ENCODE measurements at places on chromosomes 3 and 15.
A peak's percentile ranks its signal among the peaks of the same experiment; 100 is the strongest.

DNA sequence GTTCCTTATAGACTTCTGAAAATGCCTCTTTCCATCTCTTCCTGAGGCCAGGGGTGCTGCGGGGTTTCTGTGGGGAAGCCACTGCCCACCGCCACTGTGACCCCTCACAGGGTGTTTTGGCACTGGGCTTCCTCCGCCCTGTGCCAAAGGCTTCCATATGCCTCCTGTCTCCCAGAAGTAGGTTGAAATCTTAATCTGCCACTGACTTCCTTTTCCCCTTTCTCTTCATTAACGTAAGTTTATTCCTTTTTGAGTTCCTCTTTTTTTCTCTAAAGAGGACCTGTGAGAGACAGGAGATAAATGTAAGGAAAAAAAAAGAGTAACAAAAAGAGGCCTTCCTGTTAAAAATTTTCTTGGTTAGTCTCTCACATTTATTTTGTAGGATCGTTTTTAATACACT lies 220.5 kb downstream of the CTNNB1 start:
- no peak for DNase-seq

DNA sequence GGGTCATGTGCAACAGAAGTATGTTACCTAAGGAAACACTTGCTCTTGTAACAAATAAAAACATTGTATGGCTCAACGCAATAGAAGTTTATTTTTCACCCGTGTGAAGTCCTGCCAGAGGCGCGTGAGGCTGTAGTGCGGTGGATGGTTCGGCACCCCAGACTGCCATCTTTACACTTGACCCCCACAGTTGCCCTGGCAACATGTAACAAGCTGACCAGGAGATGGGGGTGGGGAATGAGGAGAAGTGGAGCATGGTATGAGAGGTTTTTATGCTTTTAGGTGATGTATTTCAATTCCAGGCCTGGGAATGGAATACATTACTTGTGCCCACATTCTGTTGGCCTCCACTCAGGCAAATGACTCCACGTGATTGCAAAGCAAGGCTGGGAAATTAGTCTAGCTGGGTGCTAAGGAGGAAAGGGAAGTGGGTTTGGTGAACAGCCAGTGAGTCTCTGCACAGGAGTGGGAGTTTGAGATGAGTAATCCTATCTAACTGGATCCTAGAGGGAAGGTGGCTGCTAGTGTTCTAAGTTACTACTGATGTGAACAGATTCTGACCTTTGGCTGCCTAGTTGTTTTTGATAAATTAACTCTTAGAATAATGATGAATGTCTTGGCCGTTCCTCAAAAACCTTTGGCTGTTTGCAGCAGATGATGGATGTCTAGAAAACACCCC lies 33.8 kb upstream of the GREM1 start:
- peak; percentile 33 for DNase-seq

GRCh38 chr3:105907777-105908176 lies 39.0 kb upstream of the CBLB start:
- no peak for DNase-seq

DNA sequence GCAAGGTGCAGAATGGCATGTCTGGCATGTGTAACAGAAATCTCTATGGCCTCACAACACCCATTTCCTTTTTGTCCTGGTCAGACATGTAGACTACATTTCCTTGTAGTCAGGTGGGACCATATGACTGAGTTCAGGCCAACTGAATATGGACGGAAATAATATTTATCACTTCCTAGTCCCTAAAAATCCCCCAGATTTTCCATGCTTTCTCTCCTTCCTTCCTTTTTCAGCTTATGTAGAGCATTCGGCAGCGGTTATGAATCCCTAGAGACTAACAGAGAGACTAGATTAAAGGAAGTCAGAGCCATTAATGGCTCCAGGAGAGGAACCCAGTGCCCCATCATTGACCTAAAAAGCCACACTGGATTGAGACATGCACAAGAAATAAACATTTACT lies 35.8 kb downstream of the SLC9A9 start:
- DNase-seq = no peak

GRCh38 chr15:76953913-76954312 lies 22.4 kb downstream of the RCN2 start:
- no peak for DNase-seq

DNA sequence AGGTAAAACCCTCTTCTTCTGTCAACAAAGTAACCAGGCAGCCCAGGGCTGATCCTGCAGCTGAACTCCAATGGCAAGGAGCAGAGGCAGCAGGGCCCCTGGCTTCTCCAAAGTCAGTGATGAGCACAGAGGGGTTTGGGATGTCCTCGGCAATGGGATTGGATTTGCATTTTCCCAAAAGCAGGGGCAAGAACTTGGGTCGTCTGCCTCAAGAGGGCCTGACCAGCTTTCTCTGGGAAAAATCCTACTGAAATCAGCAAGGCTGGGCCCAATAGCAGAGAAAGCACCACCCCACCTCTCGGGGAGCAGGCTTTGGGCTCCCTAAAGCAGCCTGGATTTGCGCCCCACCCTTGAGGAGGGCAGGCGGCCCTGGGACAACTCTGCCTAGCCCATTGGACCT lies 210.0 kb upstream of the IGF1R start:
- DNase-seq = no peak

GRCh38 chr15:101540480-101541239 lies 51.2 kb upstream of the PCSK6 start:
- no peak for DNase-seq

DNA sequence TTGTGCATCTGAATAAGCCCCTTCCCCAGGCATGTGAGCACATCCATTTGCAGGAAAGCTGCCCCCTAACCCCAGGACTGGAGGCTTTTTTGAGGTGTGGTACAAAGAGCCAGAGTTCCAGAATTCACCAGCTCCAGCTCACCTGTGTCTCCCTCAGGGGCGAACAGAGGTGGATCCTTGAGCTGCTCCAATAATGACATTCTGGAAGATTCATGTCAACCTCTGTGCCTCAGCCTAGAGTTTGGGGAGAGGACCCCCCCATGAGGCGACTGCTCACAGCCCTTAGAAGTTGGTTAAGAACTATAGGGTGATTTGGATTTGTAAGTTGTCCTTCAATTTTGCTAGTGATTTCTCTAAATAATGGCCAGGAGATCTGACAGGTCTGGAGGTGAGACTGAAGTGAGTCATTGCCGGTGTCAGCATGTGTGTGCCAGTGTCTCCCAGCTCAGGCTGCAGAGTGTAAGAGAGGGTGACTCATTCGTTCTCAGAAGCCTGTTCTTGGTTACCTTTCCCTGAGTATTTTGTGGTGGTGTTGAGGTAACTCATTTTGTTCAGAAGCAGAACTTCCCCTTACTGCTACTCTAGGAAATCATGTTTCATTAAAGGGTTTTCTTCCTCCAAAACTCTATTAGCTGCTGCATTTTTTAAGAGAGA lies 136.9 kb upstream of the TOPAZ1 start:
- DNase-seq = no peak

DNA sequence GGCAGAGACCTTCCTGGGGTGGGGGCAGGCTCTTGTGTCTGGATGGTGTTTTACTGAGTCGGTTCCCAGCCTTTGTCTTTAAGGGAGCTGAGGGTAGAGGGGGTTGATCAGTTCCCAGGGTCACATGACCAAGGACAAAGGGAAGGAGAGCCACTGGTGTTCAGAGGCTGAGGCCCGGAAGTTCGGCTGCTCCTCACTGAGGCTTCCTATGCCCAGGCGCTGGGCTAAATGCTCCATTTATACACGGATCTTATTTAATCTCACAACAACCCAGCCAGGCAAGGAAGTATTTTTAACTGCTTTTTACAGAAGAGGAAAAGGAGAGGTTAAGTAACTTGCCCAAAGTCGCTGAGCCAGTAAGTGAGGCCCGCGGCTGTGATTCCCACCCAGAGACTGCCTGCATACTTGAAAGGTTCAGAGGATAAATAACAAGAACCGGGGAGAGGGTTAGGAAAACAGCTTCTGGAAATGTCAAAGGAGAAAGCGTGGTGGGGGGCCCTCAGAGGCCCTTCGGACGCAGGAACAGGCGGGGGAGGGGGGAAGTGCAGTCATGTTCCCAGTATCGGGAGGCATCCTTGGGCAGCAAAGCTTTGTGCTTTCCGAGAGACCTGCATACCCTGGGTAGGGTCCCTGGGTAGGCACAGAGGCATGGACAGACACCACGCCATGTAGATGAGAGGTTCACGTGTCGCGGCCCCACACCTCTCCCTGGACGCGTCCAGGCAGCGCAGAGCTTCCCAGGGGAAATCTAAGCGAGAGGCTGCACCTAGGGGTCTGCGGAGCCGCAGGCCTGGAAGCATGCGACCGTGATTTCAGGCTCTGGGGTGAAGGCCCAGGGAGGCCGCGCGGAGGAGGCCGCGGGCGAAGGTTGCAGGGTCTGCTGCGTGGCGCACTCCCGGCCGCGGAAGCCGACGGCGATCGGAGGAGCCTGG lies 21.3 kb downstream of the EPHB3 start:
- DNase-seq = peak; percentile 47

GRCh38 chr3:108713816-108714215 lies 43.4 kb downstream of the RETNLB start:
- no peak for DNase-seq

DNA sequence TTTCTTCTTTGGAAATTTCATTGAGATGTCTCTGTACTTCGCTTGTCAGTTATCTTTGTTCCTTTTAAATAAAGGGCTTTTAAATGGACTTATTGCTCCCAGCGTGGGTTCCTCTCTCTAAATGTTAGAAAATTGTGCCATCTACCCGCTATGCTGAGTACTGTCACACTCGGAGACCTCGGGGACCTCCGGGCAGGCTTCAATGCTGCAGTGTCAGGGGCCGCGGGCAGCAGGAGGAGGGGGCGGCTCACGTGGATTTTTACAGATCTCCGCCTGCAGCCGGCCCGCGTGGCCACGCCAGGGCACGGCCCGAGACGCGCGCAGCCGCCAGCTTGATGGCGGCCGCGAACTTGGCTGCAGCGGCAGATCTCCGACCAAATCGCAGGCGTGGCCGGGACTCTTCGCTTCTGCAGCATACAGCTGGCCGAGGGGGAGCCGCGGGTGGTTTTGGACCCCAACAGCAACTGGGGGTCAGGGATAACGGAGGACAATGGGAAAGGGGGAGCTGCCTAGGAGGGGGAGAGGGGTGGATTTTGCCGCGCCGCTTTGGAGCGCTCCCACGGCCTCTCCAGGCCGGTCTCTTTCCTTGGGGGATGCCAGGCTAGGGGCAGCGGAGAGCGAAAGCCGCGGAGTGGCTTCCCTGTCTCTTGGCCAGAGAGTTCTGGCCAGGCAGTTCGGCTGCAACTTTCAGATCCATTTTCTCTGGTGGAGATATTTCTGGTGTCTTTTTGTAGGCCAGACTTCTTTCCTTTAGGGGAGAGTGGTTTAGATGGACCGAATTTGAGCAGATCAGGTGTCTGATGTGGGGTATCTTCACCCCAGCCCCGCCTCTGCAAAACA lies 15.3 kb downstream of the NR2F2 start:
- peak; percentile 9 for DNase-seq

- no peak for DNase-seq
Measured at GRCh38 chr15:70752193-70752635, 11.1 kb downstream of the UACA start.

GRCh38 chr3:100209948-100210771 lies 50.6 kb upstream of the TBC1D23 start:
- no peak for DNase-seq

GRCh38 chr3:195907934-195908693 lies at the start of gene TNK2:
Gene TNK2 (minus strand): TSS chr3:195908551. CDS start chr3:195888588, 19,963 bp downstream.
- DNase-seq = no peak

GRCh38 chr3:147483578-147483977 lies 74.4 kb downstream of the ZIC1 start:
- no peak for DNase-seq

- DNase-seq = no peak
Measured at GRCh38 chr3:134333522-134334181, 40.6 kb downstream of the AMOTL2 start.

GRCh38 chr3:149638228-149639092 lies 19.4 kb downstream of the WWTR1 start:
- DNase-seq = no peak

DNA sequence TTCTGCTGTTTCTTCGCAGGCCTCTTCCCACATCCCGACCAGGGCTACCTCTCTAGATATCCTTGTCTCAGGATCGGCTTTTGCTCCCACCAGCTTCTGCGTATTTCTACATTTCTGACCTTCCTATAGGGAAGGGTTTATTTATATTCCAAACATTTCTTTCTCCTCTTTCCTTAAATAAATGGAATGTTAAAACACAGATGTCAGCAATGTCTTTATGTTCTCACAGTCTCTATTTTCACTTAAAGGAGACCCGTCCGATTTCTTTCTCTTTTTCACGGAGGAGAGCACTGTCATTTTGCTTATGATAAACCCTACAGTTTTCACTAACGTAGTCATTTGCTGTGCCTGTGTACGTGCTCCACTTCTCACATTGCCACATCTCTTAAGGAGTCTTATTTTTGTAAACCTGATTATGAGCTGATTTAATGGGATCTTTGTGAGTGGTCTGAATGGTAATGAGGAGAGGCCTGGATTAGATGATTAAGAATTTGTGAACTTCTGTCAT lies 630 bp downstream of the KIF15 start:
- no peak for DNase-seq

DNA sequence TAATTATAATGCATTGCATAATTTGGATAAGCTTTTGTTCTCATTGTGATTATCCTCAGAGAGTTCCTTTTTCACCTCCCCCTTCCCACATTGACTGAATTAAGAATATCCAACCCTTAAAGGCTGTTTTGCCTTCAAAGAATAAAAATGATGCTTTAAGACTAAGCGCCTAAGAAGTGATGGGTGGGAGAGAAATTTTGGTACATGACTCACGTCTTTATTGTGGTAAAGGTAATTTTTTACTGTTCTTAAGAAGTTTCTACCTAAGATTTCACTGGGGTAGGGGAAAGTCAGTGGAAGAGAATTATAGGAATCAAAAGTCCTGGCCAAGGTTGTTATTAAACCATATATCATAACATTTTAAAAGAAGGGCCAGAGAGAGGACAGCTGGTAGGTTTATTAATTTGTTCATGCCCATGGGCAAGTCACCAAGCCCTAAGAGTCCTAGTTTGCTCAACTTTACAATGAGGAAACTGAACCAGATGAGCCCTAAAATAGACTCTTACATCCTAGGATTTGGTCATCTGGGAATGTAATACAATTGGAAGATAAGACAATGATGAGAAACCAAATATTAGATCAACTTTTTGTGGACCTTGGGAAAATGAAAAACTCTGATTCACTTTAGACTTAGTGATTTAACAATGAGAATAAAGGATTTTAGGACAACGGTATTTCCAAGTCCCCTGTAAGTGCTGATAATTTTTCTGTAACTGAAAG lies 101.1 kb upstream of the RASGRP1 start:
- no peak for DNase-seq

GRCh38 chr3:131361464-131362421 lies 19.8 kb upstream of the NUDT16 start:
- DNase-seq = peak; percentile 11

GRCh38 chr15:65298731-65299130 lies 2.9 kb downstream of the RNU5A-1 start:
- no peak for DNase-seq

GRCh38 chr3:143147707-143148106 lies 28.1 kb downstream of the CHST2 start:
- no peak for DNase-seq

- no peak for DNase-seq
Measured at GRCh38 chr15:88752951-88753350, 50.3 kb upstream of the ACAN start.

All from anterior cingulate cortex (tissue), 58 donors.